Prostate gland (tissue), 2 donors: ENCODE measurements at places on chromosomes 2 and 18.
A peak's percentile ranks its signal among the peaks of the same experiment; 100 is the strongest.

GRCh38 chr2:225400060-225400511, 576 bp downstream of the NYAP2 start:
- no peak for DNase-seq

GRCh38 chr2:117127680-117128079, 686.8 kb upstream of the DDX18 start:
- no peak for DNase-seq

- DNase-seq, result no peak
Measured at GRCh38 chr2:92073036-92073814, 2798.0 kb upstream of the TEKT4 start.

- DNase-seq, result no peak
Measured at GRCh38 chr2:207870814-207871213, 101.1 kb upstream of the FZD5 start.

DNA sequence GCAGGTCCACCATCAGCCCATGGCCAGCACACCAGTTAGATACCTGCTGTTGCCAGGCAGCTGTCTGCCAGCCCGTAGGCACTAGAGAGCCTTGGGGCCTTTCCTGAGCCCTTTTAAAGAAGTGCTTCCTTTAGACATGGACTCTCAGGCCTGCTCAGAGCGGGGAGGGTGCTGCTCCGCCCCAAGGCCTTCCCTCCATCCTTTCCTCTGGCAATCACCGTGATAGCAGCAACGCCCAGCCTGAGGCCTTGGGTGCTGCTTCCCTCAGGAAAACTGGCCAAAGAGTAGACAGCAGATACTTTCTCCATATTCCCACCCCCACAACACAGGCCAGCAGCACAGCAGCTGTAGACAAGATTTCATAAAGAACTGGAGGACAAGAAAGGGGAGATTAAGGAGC, 22.3 kb upstream of the C1QL2 start:
- no peak for DNase-seq

- DNase-seq, result no peak
Measured at GRCh38 chr18:45951016-45951714, 16.0 kb downstream of the EPG5 start.

GRCh38 chr18:75161256-75162028, 47.5 kb downstream of the PTGR3 start:
- DNase-seq, result no peak

- DNase-seq, result peak; percentile 5
Measured at GRCh38 chr2:146985753-146986152, 859.1 kb upstream of the ACVR2A start.

DNA sequence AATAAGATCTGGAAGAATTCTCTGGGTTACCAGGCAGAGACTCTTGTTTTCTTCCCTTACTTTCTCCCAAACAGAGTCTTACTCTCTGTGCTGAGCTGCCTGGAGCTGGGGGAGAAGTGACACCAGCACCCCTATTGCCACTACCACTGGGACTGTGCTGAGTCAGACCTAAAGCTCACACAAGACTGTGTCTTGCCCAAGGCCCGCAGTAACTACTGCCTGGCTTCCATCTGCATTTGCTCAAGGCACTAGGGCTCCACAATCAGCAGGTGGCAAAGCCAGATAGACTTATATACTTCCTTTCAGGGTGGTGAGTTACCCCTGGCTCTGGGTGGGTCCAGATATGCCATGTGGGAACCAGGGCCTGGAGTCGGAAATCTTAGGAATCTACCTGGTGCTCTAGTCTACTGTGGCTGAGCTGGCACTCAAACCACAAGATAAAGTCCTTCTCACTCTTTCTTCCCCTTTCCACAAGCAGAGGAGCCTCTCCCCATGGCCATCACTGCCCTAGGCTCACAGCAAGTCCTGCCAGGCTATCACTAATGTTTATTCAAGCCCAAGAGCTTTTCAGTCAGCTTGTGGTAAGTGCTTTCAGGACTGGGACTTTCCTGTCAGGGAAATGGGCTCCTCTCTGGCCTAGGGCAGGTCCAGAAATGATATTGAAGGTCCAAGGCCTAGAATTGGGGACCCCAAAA, 27.6 kb upstream of the SERPINB2 start:
- DNase-seq, result no peak

- DNase-seq, result no peak
Measured at GRCh38 chr2:156548413-156548812, 112.2 kb downstream of the GPD2 start.

DNA sequence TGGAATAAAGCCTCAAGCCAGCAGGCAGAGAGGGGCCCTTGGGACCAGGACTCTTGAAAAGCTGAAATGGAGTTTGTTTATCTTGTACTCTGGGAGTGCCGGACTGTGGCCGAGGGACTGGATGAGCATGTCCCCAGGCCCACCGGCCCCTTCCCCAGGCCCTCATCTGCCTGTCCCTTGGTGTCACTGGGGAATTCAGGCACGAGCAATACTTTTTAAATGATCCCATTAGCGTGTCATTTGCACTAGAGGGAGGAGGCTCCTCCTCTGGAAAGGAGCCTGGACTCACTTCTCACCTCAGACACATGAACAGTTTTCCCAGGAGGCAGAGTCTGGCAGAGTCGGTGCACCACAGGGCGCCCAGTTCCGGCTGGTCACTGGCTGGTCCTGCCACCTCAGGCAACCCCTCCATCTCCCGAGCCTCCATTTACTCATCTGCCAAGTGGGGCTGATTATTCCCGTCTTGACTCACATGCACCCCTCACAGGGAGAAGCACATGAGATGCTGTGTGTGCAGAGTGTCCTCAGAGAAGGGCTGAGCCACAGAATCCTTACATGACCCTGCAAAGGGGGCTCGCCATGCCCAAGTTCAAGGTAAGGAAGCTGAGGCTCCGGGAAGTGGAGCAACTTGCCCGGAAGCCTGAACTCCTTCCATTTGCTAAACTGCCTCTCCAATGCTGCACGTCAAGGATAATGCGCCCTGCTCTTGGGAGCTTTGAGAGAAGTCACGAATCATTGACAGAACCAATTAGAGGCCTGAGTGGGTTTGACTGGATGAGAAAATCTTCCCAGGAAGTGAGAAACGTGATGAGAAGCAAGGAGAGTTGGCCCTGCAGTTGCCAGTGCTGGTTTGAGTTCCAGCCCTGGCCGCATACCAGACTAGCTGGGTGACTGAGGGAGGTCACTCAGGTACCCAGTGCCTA, 26.7 kb downstream of the CIB4 start:
- DNase-seq, result no peak

GRCh38 chr2:59884166-59884565, 669.3 kb downstream of the BCL11A start:
- DNase-seq, result no peak

- no peak for DNase-seq
Measured at GRCh38 chr2:79083597-79084251, 4.1 kb downstream of the REG1B start.

DNA sequence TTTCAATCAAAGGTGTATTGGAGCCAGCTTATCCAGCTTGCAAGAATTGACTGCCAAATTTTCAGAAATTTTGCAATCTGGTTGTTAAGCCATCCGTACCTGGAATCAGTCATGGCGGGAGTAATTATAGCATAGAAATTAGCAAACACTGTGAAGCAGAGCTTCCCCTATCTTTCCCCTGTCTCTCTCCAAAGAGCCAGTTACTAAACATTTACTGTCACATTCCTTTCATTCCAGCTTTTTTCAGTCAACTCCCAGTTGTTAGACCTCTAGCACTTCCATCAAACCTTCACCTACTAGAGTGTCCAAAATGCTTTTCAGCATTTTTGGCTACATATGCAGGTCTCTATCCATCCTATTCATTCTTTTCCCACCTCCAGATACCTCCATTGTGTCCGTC, 137.4 kb downstream of the MC4R start:
- no peak for DNase-seq

- no peak for DNase-seq
Measured at GRCh38 chr2:9380702-9381628, 42.4 kb downstream of the ITGB1BP1 start.

- no peak for DNase-seq
Measured at GRCh38 chr18:31746396-31746795, 14.3 kb downstream of the SLC25A52 start.

DNA sequence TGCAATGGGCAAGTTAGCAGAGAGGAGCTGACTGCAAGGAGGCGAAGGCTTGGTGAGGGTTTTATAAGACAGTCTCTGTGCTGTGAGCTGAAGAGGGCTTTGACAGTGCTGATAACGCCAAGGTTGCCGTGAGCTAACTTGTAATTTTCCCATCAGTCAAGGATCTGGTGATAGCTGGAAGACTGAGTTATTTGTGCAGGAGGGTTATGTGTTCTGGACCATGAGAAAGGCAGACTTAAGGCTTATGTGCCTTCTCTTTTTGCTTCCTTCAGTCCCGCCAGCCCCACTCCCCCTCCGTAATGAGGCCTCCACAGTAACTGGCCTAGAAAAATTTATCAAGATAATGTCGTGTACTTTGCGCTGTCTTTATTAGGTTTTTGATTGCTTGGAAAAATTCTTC, 94.6 kb downstream of the RTP5 start:
- no peak for DNase-seq

GRCh38 chr2:23502096-23502495, 117.1 kb downstream of the KLHL29 start:
- peak; percentile 56 for DNase-seq

DNA sequence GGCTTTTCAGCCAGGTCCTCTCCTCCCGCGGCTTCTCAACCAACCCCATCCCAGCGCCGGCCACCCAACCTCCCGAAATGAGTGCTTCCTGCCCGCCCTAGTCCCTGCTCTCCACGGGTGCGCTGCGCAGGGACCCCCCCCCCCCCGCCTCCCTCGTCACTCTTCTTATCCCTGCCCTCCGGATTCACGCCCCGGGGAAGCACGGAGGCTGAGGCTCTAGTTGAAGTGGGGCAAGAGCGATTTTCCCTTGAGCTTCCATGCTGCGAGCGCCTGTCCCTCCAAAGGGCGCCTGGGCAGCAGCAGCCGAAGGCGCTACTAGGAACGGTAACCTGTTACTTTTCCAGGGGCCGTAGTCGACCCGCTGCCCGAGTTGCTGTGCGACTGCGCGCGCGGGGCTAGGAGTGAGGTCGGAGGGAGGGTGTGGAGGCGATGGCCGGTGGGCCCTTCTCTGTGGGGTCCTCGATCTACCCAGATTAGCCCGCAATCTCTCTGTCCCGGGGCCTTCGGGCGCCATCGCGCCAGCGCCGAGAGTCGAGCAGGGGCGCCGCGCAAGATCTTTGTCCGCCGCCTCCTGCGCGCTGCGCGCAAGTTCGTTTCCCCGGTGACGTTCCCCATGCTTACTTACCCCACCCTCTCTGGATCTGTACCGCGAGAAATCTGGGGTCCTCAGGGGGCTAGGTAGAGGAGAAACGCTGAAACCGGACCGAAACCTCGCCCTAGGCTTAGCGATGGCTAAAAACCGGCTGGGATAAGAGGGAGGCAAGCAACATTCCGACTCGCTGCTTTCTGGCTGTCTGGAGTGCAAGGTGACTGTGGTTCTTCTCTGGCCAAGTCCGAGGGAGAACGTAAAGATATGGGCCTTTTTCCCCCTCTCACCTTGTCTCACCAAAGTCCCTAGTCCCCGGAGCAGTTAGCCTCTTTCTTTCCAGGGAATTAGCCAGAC, 677 bp downstream of the GAD1 start:
- DNase-seq, result no peak

DNA sequence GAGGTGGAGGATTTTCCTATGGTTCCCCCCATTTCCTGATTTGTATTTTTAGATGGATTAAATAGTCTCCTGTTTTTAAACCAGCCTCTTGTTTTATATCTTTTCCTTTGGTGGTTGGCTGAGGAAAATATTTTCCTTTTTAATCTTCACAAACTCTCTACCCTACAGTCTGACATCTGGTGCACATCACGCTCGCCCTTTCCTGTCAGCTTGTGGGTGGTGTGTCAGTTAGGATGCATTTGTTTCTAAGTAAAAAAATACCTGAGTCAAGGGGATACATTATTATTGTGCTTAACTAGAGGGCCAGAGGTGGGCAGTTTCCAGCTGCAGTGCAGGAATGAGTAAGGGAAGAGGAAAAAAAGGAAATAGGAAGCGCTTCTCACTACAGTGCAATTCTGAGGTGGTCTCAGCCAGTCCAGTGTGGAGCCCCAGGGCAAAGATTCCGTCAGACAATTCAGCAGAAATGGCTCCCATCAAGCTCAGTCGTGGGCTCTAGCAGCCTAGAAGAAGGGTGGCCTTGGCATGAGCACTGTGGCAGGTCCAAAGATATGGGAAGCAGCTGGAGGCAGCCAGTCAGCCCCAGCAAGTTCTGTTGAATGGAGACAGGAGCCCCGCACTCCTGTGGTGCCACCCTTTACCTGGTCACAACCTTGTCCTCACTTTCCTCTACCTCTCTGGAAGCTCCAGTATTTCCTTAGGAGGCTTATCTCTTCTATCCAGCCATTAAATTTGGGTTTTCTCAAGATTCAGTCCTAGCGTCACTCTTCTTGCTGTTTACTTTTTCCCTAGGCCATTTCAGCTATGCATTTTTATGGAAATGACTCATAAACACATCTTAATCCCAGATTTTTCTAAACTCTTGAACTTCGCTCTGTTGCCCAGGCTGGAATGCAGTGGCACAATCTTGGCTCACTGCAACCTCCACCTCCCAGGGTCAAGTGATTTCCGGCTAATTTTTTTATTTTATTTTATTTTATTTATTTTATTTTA, 18.5 kb downstream of the SFTPB start:
- no peak for DNase-seq

DNA sequence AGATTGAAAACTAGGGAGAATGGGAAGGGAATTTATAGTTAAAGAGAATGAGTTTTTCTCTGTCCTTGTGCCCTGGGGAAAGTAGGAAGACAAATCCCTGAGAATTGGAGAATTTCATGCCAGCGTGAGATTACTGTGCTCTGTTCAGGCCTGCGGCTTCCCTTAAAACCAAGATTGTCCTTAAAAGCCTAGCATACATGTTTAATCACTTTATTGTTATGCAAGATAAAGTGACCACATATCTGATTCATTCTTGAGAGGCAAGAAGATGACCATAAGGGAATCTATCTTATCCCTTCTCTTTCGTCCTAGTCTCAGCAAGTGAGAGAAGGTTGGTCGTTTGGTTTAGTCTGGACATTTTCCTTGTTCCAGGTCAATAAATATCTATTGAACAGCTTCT, 75.9 kb downstream of the ADCYAP1 start:
- no peak for DNase-seq

GRCh38 chr2:233430651-233431050, 76.4 kb downstream of the DGKD start:
- no peak for DNase-seq

- no peak for DNase-seq
Measured at GRCh38 chr2:45681675-45682074, 30.2 kb downstream of the PRKCE start.

DNA sequence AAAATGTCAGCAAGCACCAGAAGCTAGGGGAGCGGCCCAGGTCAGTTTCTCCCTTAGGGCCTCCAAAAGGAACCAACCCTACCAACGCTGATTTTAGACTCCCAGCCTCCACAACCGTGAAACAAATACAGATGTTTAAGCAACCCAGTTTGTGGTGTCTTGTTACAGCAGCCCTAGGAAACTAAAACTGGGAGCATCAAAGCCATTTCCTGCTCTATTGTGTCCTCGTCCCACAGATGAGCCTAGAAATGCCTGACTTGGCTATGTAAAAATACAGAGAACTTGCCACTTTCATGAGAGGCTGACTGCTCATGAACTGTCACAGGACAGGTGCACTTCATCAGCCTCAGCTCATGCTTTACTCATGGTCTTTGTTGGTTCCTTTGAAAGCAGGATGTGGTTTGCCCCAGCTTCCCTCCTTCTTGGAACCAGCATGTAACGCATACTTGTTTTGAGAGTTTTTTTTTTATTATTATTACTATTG, 97.6 kb upstream of the SLC39A10 start:
- no peak for DNase-seq

GRCh38 chr2:36492216-36492945, 105.6 kb downstream of the FEZ2 start:
- no peak for DNase-seq

GRCh38 chr2:32425719-32426141, 68.9 kb downstream of the BIRC6 start:
- DNase-seq, result no peak
